Cerebellar cortex (tissue), 1 donor: ENCODE measurements at places on chromosomes 12 and 14.

GRCh38 chr14:94762431-94762830 is 7.5 kb downstream of the GSC start:
- DNase-seq: no peak

- DNase-seq: no peak
Measured at GRCh38 chr14:87002776-87003175, 990.2 kb downstream of the GALC start.

- DNase-seq: no peak
Measured at GRCh38 chr14:68198713-68199495, 379.3 kb downstream of the RAD51B start.

DNA sequence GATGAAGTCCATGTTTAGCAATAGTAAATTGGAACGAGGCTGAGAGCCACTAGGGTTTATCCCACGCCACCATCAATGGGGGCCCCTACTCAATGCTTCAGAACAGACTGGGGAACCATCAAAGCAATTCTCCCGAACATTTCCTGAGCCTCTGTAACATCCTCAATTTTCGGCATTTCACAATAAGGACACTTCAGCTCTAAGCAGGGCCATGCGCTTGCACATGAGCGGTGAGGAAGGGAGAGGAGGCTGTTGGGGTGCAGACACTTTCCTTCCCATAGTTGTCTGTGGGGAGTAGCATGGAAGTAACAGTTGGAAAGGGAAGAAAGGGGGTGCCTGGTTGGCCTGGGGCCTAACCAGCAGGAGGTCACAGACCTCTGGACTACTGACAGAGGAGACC is 129.9 kb upstream of the PRMT8 start:
- DNase-seq: no peak

DNA sequence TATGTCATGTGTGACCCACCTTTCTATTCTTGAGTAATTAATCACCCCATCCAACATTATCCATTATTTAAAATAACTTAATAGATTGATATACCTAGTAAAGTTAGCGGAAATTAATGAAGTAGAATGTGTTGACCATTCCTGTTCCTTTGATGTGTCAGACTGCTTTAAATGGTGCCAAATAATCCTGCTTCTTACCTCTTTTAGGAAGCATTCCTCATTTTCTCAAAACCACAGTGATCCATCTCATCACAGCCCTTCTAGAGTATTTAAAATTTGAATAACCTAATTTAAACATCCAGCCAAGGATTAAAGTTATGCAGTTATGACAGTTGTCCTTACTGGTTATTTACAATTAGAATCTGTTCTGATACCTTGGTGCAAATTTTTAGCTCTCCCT is 6.9 kb downstream of the MGAT4C start:
- DNase-seq: no peak

DNA sequence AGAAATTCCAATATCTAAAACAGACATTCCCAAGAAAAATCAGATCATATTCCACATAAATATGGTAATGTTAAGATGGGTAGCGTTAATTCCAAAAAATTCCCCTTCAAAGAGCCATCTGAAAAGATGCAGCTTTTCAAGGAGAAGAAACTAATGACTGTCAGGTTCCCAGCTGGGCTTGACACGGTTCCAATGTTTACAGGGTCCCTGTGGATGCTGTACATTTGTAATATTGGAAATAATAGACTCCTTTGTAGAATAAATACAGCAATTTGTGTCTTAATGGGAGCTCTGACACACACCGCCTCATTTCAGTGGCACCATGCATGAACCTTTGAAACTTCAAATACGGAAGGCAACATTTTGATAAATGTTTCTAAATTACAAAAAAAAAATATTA is 140.6 kb downstream of the ITPR2 start:
- DNase-seq: no peak

GRCh38 chr12:58655375-58655774 is 264.9 kb downstream of the LRIG3 start:
- no peak for DNase-seq

DNA sequence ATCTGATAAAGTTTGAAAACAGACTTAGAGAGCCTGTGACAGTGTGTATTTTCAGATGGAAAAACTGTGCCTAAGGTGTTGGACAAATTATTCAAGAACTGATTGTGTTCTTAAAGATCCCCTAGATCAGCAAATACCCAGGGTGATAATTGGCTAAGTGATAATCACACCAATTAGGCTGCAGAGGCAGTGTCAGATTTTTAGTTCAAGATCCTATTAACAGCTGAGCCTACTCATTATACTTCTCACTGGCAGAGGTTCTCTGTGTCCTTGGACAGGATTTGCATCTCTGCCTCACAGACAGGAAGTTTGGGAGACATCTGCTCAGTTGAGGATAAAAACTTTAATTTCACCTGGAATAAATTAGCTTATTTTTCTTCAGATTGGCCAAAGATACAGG is 4.3 kb upstream of the FGD4 start:
- no peak for DNase-seq

DNA sequence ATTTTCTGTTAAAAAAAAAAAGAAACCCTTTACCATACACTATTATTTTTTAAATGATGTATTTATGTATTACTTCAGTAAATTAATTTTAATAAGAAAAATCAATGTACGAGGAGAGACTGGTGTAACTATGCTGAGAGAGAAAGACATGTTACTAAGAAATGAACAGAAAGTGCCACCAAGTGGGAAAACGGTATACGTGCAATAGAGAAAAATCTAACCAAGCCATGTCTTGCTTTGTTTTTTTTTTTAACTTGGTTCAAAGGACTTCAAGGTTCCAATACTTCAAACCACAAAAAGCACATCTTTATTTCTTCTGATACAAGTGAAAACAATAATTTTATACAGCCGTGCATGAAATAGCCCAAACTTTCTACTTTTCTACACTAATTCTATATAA is 22.9 kb downstream of the NDUFA12 start:
- peak; percentile 54 for DNase-seq

- no peak for DNase-seq
Measured at GRCh38 chr12:105425254-105426174, 95.0 kb downstream of the C12orf75 start.

DNA sequence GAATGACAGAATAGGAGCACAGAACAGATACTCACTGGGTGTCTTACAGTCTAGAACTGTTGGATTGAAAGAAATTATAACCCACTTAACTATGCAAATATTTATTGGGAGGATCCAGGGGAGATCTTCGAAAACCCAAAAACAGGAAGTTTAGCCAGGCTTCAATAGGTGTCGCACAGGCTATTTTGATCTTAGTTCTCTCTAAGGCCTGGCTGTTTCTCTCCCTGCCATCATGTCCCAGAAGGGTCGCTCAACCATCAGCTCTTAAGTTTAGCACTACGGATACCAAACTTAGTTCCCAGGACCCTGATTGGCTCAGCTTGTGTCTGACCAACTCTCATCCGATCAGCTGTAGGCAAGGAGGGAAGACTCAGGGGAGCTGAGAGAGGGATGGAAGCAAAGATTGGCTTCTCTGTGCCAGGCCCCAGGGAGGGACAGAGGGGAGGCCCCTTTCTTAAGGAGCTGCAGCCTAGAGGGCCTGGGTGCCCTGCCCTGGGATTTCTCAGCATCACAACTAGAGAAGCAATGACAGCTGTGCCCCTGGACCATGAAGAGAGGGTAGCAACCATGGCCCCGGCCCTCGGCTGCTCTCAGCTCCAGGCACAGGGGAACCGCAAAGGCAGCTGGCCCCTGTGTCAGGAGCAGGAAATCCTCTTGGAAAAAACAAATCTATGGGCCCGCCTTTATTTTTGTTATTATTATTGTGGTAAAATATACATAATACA is 13.5 kb downstream of the PHETA1 start:
- no peak for DNase-seq

DNA sequence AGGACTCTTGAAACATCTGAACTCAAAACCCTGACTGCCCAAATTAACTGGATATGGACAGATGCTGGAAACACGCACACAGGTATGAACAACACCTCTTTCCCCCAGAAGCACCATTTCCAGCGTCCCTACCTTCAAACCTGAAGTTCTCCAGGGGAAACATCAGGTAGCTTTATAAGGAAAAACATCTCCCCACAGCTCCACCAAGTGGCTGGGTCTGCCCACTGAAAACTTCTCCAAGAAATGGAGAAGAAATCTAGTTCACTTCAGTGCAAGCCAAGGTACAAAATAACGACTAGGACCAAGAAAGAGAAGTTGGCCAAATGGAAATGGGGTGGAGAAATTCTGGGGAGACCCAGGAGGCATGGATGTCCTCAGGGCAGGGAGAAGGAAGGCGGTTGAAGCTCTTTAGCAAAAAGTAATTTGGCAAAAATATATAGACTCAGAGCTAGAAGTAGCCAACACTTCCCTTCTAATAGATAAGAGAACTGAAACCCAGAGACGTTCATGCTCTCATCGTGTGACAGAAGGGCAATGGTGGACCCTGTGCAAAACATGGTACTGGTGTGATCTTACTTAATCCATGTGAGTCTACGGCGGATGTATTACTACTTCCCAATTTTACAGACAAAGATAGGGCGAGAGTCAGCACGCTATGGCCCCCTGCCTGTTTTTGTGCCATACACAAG is 10.5 kb upstream of the NUAK1 start:
- peak; percentile 51 for DNase-seq

GRCh38 chr12:120625557-120626419 is 14.6 kb upstream of the CABP1 start:
- DNase-seq: no peak

DNA sequence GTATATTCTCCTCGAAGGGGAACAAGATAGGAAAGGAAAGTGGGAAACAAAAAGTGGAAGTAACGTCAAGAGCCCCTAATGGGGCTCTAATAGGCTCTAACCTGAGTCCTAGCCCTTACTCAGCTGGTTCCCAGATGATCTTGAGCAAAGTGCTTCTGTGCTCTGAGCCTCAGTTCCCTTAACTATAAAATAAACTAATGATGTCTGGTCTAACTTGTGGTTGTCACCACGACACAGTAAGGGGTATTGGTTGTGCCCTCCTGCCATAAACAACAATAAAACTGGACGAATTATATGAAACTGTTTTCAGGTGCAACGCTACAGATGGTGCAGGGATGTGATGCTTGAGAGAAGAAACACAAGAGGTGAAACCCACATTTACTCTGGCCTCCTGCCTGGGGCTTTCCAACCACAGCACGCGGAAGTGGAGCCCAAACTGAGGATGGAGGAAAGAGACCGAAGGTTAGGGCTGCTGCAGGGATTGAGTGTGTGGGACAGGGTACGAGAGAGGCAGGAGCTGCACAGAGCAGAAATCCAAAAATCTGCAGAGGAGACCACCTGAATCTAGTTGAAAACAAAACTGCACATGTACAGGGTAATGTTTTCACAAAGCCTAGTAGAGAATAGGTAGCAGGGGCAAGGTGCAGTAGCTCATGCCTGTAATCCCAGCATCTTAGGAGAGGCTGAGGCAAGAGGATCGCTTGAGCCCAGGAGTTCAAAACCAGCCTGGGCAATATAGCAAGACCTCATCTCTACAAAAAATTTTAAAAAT is 45.6 kb upstream of the BCL2L14 start:
- no peak for DNase-seq

GRCh38 chr12:3726456-3726855 is 26.5 kb downstream of the CRACR2A start:
- DNase-seq: no peak

- DNase-seq: no peak
Measured at GRCh38 chr12:88413646-88414045, 166.6 kb downstream of the KITLG start.

DNA sequence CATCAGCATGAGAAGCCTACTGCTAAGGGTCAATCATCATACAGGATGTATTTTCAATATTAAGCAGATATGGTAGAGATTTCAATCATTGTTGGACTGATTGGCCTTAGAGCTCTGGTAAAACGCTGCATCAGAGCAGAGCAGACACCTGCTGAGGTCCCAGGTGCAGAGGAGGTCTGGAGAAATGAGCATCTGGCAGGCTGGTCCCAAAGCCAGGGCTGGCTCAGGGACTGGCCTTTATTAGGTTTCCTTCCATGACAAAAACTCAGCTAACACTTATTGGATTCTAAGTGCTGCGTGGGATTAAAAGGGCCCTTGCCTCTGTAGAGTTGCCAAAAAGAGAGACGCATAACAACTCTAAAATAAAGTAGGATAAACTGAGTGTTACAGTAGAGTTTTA is 29.7 kb downstream of the AKAP6 start:
- DNase-seq: peak; percentile 24

DNA sequence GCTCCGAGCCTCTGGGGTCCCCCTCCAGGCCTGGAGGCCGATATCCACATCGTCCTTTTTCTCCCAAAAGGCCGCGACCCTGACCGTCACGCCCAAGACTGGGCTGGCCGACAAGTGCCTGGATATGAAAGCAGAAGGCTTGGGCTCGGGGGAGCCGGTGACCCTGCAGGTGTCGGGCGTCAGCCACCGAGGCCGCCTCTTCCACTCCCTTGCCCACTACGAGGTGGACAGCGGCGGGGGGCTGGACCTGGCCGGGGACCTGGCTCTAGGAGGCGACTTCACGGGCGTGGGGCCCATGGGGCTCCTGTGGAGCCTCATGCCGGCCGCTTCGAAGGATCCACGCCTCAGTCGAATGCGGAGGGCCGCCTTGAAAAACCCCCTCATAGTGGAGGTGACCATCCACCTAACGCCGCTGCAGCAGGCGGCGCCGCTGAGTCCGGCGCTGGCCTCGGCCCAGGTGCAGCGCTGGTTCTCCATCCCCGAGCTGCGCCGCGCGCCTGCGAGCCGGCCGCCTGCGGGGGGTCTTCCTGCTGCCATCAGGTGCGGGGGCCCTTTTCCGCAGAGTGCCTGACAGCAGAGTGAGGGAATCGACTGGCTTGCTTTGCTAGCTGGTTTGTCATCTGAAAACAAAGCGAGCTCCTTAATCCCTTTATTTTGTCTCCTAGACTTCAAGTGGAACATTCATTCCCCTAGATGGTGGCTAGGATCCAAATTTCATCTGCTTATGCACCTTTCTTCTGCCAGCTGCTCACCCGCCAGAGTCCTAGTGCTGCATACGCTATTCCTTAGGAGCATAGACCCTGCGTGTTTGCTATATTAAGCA is 10.6 kb upstream of the DNAL1 start:
- DNase-seq: peak; percentile 64

DNA sequence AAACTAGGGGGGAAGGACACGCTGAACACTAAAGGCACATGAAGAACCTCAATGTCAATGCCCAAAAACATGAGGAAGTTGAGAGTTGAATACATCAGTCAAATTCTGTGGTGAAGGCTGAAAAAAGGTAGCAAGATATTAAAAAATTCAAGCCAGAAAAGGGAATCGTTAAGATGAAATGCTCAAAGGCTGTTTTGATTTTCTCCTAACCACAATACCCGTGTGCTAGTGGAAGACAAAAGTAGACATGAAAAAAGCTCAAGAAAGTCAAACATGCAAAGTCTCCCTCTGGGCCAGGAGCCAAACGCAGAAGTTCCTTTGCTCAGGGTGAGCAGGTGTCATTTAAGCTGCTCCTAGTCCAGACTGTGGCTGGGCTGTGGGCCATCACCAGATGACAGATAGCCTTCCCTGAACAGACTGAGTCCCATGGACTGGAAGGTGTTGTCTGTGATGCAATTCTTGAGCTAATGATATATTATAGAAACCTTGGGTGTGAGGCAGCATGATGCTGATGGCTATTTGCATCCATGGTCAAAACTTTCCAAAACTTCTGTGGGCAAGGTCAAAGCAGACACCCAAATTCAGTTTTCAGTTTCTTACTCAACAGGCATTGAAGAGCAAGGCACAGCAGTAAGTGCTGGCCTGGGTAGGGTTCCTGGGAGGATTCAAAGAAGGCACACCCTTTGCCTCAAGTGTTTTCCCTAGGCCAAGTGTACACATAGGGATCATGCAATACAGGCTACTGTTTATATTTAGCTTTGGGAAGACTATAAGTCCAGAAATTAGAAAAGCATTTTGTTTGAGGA is 81.6 kb downstream of the MYRFL start:
- peak; percentile 51 for DNase-seq

GRCh38 chr12:126770188-126770587 is 1496.8 kb upstream of the TMEM132C start:
- no peak for DNase-seq
